ENCODE measurements at places on chromosomes 2 and 18.

- DNase-seq, result no peak
Measured at GRCh38 chr2:236340251-236340650, 76.0 kb upstream of the ASB18 start.

- DNase-seq, result no peak
Measured at GRCh38 chr2:154480521-154480920, 218.0 kb upstream of the KCNJ3 start.

DNA sequence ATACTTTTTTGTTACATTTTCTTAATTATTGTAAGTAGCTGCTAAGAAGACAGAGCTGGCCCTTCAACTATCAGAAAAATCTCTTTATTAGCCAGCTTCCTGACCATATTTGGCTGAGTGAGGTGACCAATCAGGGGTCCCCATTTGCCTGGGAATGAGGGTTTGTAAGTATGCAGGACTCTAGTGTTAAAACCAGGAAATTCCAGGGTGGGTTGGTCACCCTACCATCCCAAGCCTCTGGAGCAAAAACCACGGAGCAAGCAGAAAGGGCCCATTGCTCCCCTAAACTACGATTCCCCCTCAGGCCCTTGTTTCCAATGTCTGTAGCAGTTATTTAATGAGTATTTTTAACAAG lies 165.6 kb upstream of the NCKAP5 start:
- no peak for DNase-seq

GRCh38 chr2:48885841-48886240 lies 130.3 kb upstream of the LHCGR start:
- DNase-seq, result no peak

- DNase-seq, result no peak
Measured at GRCh38 chr2:84959566-84960506, 11.1 kb upstream of the KCMF1 start.

- no peak for DNase-seq
Measured at GRCh38 chr2:100016756-100017155, 125.6 kb downstream of the AFF3 start.

GRCh38 chr2:224646242-224646846 lies 61.2 kb upstream of the CUL3 start:
- DNase-seq, result no peak

DNA sequence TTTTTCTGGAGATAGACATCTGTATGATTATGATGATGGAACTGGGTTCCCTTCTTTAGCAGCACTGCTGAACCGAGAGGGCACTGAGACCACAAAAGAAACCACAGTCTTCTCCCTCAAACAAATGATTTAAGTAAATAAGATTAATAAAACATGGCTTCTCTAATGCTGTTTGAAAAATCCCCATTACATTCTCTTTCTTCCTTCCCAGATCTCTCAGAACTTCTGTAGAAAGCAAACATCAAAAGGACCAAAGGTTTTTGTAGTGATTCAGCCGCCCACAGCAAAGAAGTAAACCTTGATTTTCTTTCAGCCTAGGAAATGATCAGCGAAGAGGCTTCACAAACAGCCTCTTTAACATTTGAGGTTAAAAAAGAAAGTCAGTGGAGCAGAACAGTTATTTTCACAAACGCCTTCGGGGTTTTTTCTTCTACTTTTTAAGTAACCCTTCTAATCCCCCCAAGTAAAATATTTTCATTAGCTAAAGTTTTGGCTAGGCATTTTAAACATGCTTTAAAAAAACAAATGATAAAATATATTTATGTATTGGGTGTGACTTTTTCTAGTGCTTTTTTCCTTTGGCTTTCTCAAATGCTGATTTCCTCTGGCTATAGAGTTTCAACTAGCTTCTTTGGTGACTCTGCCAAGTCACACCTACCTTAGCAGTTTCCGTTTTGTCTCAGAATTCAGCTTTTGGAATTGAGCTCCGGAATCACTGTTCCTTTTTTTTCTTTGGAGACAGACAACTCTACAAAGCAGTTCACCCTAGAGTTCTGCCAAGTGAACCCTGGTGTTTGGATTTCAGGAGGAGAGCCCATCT lies 89.6 kb downstream of the UPP2 start:
- no peak for DNase-seq

GRCh38 chr2:225737556-225737955 lies 338.0 kb downstream of the NYAP2 start:
- DNase-seq, result no peak

GRCh38 chr18:46321955-46322354 lies 217.8 kb downstream of the HAUS1 start:
- no peak for DNase-seq

GRCh38 chr2:12857891-12858290 lies 141.2 kb downstream of the TRIB2 start:
- DNase-seq, result no peak

DNA sequence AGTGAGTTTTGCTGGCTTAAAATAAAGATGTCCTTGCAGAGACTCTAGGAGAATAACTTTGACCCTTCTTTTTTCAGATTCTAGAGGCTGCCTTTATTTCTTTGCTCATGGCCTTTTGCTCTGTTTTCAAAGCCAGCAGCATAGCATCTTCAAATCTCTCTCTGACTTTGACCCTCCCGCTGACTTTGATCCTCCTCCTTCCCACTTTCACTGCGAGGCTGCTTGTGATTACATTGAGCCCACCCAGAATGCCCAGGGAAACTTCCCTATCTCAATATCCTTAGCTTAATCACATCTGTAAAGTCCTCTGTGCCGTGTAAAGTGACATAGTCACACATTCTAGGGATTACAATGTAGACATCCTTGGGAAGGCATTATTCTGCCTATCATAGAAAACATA lies 23.9 kb downstream of the TACR1 start:
- no peak for DNase-seq

GRCh38 chr18:57923611-57924010 lies 120.4 kb upstream of the NEDD4L start:
- DNase-seq, result no peak

GRCh38 chr18:72542342-72542741 lies 1.8 kb downstream of the CBLN2 start:
- DNase-seq, result no peak

DNA sequence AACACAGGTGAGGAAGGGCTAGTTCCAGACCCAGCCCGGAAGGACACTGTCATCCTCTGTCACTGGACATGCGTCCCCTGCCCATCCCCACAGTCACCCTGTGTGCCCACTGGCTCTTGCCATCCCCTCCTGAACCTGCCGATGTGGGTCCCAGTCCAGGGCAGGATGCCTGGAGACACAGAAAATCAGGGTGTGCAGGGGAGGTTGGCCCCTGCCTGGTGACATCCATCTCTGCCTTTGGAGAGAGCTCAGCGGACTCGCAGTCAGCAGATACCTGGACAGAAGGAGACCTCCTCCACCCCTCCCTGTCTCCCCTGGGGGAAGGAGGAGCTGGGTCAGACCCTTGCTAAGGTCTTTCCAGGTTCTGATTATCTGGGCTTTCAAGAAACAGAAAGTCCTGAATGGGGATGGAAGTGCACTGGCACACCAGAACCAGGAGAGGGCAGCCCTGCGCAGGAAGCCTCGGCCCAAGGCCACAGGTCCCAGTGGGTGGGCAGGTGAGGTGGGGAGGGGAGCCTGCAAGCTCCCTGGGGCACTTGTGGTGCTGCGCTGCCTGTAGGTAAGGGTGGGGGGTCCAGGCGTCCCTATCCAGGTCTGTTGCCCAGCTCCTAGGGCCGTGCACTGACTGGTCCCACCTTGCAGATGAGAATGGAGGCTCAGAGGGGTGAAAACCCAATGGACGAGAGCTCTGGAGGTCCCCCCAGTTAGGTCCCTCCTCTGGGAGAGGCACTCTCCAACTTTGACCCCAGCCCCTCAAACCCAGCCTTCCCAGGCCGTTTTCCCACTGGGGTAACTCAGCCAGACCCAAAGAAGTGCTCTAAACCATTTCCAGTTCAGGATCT lies 9.7 kb upstream of the OTOS start:
- DNase-seq, result no peak

- DNase-seq, result no peak
Measured at GRCh38 chr2:192827735-192828134, 633.0 kb upstream of the TMEFF2 start.

DNA sequence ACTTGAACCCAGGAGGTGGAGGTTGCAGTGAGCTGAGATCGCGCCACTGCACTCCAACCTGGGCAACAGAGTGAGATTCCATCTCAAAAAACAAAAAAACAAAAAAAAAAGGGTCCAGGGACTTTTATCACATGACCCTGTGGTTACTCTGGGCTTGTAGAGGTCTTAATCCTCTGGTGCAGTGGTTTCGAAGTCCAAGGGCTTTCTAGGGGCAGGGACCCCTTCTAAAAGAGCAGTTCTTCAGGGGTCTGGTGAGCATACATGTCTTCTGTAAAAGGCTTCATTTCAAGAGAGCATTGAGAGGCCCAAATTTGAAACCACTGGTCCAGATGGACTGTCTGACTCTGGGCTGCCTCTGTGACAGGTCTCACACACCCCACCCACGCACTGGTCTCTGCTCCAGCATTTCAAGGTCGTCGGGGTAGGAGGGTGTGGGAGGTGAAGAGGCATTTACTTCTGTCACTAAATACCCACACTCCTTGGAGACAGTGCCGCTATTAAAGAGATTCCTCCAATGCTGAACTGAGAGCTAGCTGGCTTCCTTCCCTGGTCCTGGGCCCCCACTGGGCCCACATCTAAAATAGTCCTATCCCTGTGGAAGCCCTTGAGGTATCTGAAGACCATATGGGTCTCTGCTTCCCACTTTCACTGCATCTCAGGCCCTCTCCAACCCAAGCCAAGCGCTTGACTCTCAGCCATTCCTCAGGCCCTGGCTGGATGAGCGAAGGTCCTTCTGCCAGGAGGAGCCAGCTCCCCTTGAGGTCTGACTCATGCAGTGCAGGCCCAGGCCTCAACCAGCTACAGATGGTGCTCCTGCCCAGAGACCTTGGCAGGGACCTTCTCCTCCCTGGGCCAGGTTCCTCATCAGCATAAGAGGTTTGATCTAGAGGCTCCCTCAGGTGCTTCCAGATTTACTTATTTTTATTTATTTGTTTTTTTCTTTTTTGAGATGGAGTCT lies 44.8 kb downstream of the PAX8 start:
- DNase-seq, result no peak

GRCh38 chr2:242017086-242017485 lies 147.6 kb downstream of the RTP5 start:
- no peak for DNase-seq

DNA sequence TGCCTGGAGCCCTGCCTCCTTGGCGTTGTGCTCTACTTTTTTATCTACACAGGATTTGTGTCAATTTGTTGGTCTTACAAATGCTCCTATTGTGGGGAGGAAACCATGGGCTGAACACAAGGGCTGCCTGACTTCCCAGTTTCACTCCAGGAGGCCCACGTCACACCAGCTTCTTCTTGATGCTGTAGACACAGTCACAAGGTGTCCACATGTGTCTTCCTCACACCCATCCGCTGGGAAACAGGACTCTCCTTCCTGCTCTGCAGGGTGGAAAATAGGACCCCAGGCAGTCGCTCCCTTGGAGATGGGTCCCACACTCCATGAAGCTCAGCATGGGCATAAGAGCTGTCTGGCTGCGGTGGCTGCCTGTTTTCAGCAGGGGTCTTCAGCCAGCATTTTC lies 468.2 kb downstream of the EPHA4 start:
- DNase-seq, result no peak

- DNase-seq, result no peak
Measured at GRCh38 chr2:238790833-238791230, 57.1 kb upstream of the TWIST2 start.

DNA sequence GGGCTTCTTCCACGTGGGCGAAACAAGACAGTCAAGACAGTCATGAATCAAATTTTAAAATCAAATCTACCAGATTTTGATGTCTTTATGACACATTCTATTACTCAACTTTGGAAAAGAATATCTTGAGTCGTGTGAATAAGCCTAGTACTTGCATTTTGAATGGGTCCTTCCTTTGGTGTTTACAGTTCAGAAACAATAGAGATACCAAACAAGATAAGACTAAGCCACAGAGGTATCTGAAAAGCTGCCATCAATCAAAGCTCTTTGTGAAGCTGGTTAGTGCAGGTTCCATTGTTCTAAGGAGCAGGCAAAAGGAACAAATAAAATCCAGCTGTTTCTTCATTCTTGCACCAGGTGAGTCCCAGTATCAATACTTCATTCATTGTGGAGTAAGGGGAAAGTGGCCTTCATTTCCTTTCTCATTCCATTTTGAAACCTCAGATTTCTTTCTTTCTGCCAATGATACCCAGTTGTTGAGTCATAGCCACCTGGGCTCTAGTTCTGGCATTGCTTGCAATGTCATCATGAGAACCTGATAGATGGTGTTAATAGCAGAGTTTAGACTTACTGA lies 151.7 kb upstream of the L3MBTL4 start:
- no peak for DNase-seq

GRCh38 chr2:47815764-47816163 lies 32.8 kb downstream of the MSH6 start:
- DNase-seq, result no peak

- DNase-seq, result no peak
Measured at GRCh38 chr2:170715932-170716777, 1.0 kb downstream of the SP5 start.

DNA sequence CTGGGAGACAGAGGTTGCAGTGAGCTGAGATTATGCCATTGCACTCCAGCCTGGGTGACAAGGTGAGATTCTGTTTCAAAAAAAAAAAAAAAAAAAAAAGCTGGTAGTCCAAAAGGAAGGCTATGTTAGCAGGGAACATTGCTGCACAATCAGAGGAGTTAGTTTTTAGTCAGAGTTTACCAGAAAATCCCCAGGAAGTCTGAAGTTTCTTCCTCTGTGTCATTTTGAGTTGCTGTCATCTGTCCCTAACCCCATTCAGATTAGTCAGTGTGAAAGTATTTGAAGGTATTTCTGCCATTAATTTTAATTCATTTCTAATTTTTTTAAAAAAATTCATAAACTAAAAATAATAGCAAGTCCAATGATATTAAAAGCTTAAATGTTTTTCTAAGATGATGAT lies 33.5 kb upstream of the CERS6 start:
- DNase-seq, result no peak

- no peak for DNase-seq
Measured at GRCh38 chr2:63465633-63466032, 122.6 kb downstream of the WDPCP start.

DNA sequence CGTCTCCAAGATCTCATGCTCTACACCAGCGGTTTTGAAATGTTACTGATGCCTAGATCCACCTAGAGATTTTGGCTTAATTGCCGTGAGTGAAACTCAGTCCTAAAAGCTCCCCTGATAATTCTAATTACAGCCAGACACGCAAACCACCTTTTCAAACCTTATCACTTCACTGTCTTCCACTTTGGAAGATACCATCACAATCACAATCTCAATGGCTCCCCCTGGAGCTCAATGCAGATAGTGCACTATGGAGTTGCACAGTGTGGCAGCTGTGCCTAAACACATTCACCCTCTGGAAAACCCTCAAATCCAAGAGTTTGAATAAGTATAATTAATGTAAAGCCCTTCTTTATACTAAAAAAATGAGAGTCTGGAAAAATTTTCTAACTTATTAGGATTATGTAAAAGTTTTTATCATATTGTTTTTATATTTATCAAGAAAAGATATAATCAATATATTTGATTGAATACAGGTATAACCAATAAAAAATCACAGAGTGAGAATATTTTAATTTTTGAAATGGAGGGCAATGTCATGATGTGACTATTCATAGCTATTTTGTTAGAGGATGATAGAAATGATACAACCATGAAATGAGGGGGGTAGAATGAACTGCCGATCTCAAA lies 102.9 kb upstream of the SLC8A1 start:
- peak; percentile 25 for DNase-seq

GRCh38 chr18:23210526-23210925 lies 75.2 kb downstream of the CABLES1 start:
- DNase-seq, result no peak

- no peak for DNase-seq
Measured at GRCh38 chr2:48406116-48406515, 123.8 kb upstream of the STON1 start.

Data from glomerular endothelial cell (primary cell).